ENCODE measurements at places on chromosomes 3 and 15.

- no peak for DNase-seq
These were observed 27.3 kb downstream of the NPTN start for GRCh38 chr15:73605759-73606436.

DNA sequence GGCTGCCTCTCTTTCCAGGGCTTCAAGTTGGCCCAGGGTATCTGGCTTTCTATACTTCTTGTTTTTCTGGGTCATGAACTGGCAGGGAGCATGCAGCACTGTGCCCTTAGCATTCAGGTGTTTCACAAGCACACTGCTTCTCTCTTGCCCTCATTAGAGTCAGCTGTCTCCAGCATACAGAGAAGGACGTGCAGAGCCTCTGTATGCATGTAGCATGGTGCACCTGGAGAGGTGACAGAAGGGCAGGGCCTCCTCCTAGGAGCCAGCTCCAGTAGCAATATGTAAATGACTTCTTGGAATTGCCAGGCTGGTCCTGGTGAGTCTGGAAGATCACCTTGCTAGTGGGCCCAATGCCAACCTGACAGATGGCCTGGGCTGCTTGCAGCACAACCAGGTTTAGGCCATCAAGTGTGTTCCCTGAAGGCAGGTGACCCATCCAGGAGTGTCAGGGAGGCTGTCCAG is 44.8 kb upstream of the ATP2C1 start:
- DNase-seq = no peak

- DNase-seq = peak; percentile 17
These were observed 639 bp downstream of the MKRN3 start for GRCh38 chr15:23566071-23566554.

DNA sequence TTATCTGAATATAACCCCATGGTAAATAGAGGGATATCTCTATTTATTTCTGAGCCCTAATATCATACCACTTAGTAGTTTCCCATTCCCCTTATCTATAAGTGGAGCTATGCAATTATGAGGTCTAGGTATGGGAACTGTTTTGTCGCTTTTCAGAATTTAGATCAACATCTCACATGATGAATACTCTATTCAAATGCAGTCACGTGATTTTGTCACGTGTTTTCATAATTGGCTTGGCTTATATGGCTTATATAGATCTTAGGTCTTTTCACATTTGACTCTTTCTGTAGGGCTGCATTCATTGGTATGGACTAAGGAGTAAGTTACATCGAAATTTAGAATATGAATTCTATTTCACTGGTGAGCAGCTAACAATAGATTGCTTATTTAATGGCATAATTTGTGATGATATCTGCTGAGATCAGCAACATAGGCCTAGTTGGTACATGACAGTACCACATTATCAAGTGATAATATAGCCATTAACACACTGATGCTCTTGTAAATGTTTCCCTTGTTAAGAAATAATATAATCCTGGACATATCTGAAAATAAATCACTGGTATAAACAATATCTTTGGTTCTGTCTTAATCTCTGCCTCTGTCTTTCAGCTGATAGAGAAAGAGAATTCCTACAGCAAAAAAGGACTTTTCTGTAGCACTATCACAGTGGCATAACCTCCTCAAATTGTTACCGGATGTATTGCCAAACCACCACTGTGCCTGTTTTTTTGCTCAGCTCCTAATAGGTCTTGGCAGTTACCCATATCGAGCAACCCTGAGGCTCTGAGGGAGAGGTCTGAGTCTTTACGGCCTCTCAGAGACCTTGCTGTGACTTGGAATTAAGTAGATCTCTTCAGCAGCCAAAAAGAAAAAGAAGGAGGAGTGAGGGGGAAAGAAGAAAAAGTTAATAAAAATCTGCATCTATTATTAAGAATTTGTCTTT is 357.1 kb downstream of the ZPLD1 start:
- no peak for DNase-seq

DNA sequence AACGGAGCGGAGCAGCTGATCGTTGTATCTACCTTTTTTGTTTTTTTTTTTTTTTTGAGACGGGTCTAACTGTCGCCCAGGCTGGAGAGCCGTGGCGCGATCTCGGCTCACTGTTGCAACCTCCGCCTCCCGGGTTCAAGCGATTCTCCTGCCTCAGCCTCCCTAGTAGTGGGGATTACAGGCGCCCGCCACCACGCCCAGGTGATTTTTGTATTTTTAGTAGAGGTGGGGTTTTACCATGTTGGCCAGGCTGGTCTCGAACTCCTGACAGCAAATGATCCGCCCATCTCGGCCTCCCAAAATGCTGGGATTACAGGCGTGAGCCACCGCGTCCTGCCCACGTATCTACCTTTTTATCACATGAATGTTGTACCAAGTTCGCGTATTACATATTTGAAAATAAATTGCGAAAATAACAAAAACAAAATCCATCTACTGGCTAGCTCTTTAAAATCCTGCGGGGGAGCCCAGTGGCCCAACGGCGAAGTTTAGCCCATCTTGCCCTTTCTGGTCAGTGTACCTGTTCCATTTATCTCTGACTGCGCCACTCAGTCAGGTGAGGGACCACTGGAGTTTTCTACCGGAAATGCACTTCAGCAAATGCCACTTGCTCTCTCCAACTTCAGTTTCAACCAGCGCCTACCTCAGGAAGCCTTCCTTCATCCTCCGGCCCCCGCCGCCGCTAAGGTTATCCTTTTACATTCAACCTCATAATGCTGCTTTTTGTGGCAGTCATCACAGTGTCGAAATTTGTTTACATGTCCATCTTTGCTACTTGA is 1.2 kb upstream of the EIF3J start:
- no peak for DNase-seq
